ENCODE measurements at places on chromosomes 12 and 14.

- no peak for DNase-seq
These were observed 7.4 kb upstream of the KTN1 start for GRCh38 chr14:55572578-55572977.

DNA sequence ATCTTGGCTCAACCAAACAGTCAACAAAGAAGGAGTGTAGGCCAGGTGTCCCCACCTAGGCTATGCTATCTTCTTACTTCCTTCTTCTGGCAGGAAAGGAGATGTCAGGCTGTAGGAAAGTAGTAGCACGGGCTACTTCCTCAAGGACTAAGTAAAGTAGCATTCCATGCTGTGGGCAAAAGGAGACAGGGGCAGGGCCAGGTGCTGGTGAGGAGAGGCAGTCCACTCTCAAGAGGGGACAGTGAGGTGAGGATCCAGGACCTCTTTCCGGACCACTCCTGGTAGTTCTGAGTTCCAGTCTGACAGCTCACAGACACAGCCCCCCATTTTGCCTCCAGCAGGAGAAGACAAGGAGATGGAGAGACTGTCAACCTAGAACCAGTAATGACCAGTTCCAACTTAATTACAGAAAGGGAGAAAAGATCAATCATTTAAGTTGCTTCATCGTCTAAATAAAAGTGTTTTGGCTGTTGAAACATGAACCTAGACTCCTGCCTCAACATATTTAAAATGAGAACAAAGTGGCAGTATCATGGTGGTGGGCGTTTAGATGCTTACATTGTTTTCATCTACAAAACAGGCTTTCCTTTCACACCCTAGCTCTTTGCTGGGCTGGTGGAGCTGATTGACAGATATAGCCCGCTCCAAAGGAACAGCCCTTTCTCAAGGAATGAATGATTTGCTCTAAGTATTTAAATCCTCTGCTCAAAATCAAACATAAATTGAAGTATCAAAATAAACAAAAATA is 5.1 kb upstream of the SSTR1 start:
- no peak for DNase-seq

GRCh38 chr12:47038270-47038748 is 41.1 kb upstream of the PCED1B start:
- no peak for DNase-seq

- DNase-seq: no peak
These were observed 1.2 kb downstream of the ALDH1L2 start for GRCh38 chr12:105083031-105083430.

GRCh38 chr14:21825149-21825743 is 151.6 kb upstream of the OR4E1 start:
- DNase-seq: peak; percentile 86

DNA sequence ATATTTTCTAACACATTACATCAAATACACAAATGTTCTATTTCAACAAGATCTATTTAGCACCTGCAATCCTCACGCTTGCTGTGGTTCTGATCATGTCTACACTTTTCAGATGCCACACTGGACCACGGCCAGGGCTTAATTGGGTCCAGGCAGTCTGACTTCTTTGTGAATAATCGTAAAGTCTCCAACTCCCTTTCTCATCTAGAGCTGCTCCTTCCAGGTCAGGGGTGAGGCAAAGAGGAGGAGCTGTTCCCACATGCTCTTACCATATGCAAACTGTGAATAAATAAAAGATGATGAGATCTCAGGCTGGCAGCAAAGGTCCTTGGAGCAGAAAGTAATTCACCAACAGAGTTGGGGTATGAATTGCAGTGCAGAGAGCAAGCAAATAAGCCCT is 316.6 kb downstream of the GLT1D1 start:
- DNase-seq: no peak

GRCh38 chr14:50533241-50533705 is 904 bp upstream of the MAP4K5 start:
- DNase-seq: no peak

DNA sequence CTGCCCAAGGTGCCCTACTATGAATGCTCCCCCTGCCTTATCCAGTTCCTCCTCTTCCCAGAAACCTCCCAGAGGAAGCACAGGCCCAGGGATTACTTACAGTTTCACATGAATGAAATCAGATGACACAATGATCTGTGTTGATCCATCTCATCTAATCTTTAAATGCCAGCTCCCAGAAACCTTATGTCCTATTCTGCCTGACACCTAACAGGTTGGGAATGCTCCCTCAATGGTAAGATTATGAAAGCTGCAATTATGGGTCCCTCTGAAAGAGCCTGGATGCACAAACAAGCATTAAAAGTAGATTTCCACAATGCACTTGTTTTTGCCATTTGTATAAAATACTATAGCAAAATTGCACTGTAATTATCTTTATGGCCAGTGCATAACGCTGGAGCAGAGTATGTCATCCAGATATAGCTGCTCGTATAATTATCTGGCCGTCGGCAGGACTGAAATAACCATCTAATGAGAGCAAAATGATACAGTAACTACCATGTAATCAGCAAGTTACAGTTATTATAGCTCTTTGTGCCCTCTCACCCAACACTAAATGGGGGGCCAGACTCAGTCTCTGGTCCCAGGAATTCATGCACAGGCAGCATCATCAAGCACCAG is 4.4 kb upstream of the ZBTB39 start:
- no peak for DNase-seq

DNA sequence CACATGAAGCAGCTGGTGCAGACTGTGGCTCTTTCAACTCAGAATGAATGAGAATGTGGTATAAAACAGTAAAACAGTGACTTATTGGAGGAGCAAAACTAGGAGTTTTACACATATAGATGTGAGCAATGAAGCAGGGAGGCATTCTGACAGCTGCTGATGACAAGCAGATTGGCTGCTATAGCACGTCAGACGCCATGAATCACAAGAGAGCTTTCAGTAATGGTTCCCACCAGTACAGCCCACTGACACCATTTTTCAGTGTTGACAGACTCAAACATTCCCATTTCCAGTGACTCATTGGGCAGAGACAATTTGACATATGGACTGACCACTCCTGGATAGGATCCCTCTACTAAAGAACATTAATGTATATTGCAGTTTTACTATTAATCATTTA is 24.6 kb upstream of the FSCB start:
- DNase-seq: no peak

DNA sequence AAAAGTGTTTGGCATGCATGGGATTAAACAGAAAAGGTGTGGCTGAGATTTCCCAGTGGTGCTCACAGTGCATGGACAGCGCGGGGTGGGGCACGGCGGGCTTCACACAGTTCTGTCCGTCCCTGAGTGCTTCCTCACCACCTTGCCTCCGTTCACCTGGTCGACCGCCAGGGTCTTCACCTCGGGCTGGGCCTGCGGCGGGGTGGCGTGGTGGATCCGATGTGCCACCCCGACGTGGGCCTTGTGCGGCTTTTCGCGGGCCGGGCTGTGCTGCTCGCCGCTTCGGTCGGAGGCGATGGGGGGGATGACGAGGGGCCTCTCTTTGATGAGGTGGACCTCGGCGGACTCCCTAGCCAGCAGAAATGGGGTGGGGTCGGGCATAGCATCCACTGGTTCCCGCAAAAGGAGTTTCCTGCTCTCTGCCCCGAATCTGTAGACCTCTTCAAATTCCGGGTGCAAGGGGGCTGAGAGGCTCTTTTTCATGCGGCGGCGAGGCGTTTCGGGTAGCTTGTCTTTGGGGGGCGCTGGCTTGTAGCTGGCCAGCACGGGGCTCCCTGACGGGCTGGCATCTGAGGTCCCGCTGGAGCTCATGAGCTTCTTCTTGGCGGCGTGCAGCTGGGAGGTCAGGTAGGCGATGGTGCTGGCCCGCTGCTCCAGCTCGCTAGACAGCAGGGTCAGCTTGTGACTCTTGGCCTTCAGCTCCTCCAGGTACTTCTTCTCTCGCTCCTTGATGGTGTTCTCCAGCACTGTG is 35.5 kb downstream of the CCDC92 start:
- no peak for DNase-seq

DNA sequence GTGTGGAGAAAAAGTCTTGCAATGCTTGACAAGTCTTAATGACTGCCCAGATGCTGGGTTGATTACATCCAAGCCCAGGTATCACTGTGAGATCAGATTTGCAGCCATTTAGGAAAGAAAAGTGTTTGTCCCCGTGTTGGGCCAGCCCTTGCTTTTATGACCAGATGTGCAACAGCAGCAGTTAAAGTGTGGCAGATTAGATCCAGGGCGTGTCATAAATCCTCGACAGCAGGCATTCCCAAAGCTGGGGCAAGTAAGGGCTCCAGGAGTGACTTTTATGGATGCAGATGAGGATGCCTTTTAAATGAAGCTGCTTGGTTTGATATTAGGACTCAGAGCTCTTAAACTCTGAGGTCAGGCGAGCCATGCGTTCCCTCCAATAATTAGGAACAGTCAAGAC is 1.7 kb downstream of the SMOC1 start:
- DNase-seq: no peak

- no peak for DNase-seq
These were observed 15.8 kb upstream of the ERGIC2 start for GRCh38 chr12:29396774-29397173.

GRCh38 chr12:57726884-57727757 is 11.4 kb downstream of the AGAP2 start:
- no peak for DNase-seq

DNA sequence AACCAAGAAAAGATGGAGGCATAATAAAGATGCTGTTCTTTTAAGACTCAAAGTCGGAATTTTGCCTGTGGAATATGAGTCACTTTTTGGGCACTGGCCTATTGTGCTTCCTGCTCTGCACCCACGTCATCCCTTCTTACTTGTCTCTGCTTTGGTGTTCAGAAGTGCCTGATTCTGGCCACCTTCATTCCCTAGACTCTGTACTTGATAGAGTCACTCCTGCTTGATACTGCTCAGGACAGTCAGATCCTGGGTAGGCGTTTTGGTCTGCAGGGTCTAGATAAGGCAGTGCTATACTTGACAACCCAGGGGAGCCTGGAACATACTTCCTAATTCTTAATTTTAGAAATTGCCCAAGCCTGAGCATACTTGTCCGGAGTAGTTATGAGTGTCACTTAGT is 1.9 kb downstream of the LRRK2 start:
- DNase-seq: no peak

DNA sequence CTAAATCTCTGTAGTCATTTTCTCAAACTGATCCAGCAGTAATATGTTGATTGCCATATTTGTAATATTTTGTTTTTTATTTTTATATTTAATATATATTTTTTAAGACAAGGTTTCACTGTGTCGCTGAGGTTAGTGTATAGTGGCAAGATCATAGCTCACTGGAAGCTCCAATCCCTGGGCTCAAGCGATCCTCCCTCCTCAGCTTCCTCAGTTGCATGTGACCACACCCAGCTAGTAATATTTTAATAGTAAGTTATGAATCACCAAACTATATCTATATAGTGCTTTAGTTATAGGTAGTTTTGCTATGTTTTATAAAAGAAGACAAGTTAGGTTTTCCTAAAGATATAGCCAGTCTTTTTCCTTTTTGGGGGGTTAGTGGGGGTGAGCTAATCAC is 22.0 kb upstream of the LRIG3 start:
- DNase-seq: no peak

GRCh38 chr14:103597623-103598377 is 31.2 kb upstream of the KLC1 start:
- no peak for DNase-seq

GRCh38 chr12:76318773-76319594 is 29.2 kb downstream of the BBS10 start:
- DNase-seq: no peak

- DNase-seq: no peak
These were observed 2.7 kb downstream of the ACTN1 start for GRCh38 chr14:68976160-68977067.

DNA sequence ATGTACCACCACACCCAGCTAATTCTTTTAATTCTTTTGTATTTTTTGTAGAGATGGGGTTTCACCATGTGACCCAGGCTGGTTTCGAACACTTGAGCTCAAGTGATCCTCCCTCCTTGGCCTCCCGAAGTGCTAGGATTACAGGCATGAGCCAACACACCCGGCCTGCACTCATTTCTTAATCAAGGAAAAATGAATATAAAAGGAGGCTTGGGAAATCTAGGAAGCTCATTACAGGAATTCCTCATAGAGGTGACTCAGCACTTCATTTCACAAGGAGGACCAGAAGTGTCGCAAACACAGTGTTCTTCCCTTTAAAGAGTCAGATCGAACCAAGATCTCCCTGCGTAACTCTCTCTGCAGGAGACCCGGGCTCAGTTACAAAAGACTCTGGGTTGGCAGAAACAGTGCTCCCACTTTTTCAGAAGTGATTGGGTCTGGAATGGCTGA is 30.3 kb downstream of the NFKBIA start:
- DNase-seq: no peak

GRCh38 chr12:42918443-42918842 is 328.9 kb upstream of the PRICKLE1 start:
- no peak for DNase-seq

- DNase-seq: no peak
These were observed 13.0 kb upstream of the NUDT14 start for GRCh38 chr14:105193916-105194782.

DNA sequence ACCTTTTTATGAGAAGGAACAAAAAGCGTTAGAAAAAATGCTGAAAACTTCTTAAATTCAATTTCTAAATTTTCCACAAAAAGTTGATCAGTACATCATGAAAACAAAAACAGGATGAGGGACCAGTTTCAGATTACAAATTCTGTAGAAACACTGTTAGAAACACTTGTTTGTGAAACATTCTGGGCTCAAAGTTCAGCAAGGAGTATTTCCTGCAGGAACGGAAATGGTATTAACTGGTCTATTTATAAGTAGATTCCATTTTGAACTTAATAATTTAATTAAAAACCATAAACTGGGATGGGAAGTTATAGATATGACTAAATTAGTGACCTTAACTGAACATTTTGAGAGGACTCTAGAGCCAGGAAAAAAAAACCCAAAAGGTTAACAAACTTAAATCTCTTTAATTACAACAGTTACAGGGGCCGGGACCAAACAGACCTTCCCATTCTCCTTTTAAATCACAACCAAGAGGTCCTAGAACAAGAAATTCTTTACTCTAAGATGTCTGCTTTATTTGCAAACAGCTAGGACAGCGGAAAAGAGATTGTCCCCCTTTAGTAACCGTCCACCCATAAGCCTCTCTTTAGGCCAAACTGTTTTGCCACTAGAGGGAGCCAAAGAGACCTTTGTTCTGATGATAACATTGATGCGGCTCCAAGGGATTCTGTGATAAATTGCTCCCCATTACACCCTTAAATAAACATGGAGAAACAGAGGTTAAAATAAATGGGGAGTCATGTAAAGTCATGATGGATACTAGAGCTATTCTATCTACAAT is 69.0 kb upstream of the RERGL start:
- DNase-seq: peak; percentile 86

DNA sequence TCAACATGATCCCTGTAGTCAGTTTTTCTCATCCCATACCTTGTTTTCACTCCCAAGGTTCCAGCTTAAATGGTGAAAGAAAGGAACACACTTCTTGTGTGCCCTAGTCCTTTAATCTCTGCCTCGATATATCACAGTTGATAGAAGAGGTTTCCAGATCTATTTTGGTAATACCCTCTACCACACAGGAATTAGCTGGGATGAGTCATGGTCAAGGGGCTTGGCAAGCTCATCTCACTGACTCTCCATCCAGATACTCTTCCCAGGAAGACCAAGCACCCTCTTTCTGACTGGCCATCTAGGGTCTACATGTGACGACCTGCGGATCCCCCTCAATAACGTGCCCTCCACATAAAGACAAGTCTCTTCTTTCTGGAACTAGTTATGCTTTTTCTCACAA is 277.9 kb downstream of the ITPR2 start:
- no peak for DNase-seq

- no peak for DNase-seq
These were observed 108.9 kb downstream of the PTCSC3 start for GRCh38 chr14:36067428-36068187.

- no peak for DNase-seq
These were observed 43.4 kb upstream of the PWP1 start for GRCh38 chr12:107642240-107642639.

GRCh38 chr12:51953089-51953488 is 1.6 kb downstream of the ACVR1B start:
- DNase-seq: no peak
